MCF 10A (cell line): ENCODE measurements at places on chromosomes 4 and X. TPM values are rescaled to one million over a fixed set of nuclear protein-coding genes. Genes with fewer than 3 reads are reported as not detected.

The KLKB1 gene
- total RNA-seq = 0.21 and 0.96 TPM in 2 replicates

The DGKK gene
- not detected in 2 replicates for total RNA-seq

The TRMT2B gene
- 10.7 and 10.9 TPM in 2 replicates for total RNA-seq

The TBX22 gene
- total RNA-seq = not detected in 2 replicates

The IL2RG gene
- total RNA-seq = 1.5 TPM in 1 of 2 replicates, not detected in the other

The GLOD5 gene
- not detected in 2 replicates for total RNA-seq

The KLHL34 gene
- not detected in 2 replicates for total RNA-seq

The SMR3B gene
- not detected in 2 replicates for total RNA-seq

The CXCL11 gene
- total RNA-seq = not detected in 2 replicates

The SMR3A gene
- total RNA-seq = not detected in 2 replicates

The RBM46 gene
- total RNA-seq = 0.21 and 0.29 TPM in 2 replicates

The AFF2 gene
- 0.19 and 0.42 TPM in 2 replicates for total RNA-seq

The ZNF732 gene
- total RNA-seq = 0.47 and 0.88 TPM in 2 replicates

DNA sequence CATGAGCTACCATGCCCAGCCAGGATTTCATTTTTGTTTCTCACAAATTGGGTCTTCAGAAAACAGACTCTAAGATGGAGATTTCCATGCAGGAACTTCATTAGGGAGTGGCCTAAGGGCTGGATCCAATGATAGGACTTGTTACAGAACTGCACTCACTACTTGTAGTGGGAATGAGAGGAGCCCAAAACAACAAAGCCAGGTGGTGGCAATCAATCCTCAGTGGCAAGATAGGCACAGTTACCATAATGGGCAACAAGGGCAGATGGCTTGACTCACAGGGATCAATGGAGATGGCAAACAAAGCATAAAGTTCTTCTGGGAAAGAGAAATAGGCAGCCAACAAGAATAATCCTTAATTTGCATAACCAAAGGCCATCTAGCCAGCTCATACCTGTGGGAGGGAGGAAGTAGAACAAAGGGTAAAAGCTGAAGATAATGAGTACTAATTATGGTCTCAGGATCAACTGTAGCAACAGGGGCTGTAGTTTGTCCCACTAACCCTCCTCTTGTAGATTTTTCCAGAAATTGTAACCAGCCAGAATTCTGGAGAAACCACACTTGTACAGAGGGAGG lies 72.8 kb upstream of the MAPK10 start:
- no peak overlapping the region for H3K27ac ChIP-seq
- H3K4me1 ChIP-seq = no peaks in the 10 kb centered on the region
- H3K36me3 ChIP-seq = no peaks in the 10 kb centered on the region
- H3K4me3 ChIP-seq = no peak overlapping the region
- DNase-seq = no peak
- H3K27me3 ChIP-seq = no peaks in the 10 kb centered on the region

- no peaks in the 10 kb centered on the region for H3K36me3 ChIP-seq
- H3K4me1 ChIP-seq = peaks cover 6% of the 10 kb centered on the region
- no peak overlapping the region for H3K4me3 ChIP-seq
- peaks cover 42% of the 10 kb centered on the region for H3K27me3 ChIP-seq
- DNase-seq = peak; percentile 0
These were observed 197.6 kb downstream of the CPXCR1 start for GRCh38 chrX:88944661-88945060.

DNA sequence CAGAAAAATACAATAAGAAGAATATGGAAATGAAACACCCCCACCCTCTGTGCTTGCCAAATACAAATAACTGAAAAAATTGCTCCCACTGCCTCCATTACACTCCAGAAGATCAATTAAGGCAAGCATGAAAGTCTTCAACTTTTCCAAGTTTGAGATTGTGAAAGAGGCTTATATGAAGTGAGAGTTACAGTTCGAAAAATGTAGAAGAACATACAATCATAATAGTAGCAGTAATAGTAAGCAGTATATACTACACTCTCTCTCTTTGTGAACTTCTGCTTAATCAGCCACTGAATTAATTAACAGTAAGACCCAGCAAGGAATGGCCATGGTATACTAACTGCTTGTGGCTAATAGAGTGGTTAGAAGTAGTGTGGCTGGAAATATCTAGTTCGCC lies 923.2 kb downstream of the RPA4 start:
- peaks cover 42% of the 10 kb centered on the region for H3K27me3 ChIP-seq
- H3K27ac ChIP-seq = no peak overlapping the region
- no peak overlapping the region for H3K4me3 ChIP-seq

- no peak overlapping the region for H3K4me3 ChIP-seq
- peak; percentile 97 for DNase-seq
- no peaks in the 10 kb centered on the region for H3K27me3 ChIP-seq
- H3K27ac ChIP-seq = no peak overlapping the region
- H3K36me3 ChIP-seq = no peaks in the 10 kb centered on the region
These were observed 3.1 kb upstream of the OCIAD2 start for GRCh38 chr4:48909697-48910096.

DNA sequence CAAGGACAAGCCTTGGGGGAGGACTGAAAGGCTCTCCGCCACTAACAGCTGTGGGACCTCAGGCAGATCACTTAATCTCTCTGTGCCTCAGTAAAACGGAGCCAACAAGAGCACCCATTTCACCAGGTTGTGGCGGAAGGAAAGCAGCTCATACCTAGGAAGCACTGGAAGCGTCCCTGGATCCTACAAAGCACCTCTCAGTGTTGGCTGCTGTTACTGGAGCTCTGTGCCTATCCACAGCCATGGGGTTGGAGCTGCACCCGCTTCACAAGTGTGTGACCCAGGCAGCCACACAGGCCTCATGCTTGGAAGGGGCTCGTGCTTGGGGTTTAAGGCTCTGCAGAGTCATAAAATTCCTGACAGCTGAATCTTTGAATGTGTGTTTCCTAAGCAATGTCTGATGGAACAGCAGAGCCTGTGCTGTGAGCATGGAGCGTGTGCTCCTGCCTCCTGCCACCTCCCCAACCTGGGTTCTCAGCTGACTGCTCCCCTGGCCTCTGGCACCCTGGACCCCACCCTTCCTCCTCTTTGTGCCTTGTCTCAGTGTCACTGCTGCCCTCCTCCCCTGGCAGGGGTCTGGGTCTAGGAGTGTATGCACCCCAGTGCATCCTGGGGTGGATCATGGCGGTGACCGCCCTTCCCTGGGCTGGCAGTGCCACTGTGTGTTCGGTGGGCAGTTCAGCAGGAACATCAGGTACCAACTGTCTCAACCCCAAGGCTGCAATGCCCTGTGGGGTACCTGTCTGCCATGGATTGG lies 14.4 kb upstream of the MAN2B2 start:
- H3K4me1 ChIP-seq = no peaks in the 10 kb centered on the region
- no peak overlapping the region for H3K27ac ChIP-seq
- H3K4me3 ChIP-seq = no peak overlapping the region
- no peaks in the 10 kb centered on the region for H3K36me3 ChIP-seq

DNA sequence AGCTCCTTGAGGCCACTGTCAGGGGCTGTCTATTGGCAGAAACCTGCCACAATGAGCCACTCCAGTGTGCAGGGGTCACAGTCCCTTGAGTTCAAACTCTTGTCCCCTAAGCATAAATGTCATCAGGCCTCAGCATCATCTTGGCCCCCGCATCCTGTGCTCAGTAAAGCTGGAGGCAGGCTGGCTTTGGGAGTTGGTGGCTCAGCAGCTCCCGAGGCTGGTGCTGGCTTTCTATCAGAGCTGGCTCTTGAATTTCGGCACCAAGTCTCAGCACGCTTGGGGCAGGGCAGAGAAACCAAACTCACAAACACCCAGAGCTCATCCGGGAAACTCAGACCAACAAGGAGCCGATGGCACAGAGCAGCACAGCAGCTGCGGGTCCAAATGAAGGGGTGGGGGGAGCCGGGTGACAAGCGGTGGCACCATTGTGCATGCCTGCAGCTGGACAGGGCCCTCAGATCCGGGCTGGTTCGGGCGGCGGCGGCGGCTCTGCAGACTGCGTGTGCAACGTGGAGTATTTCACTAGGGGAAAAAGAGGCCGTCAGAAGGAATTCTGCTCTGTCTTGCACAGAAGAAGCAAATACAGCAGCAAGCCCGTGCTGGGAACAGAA lies 75.5 kb downstream of the MTMR1 start:
- H3K4me1 ChIP-seq = peaks cover 7% of the 10 kb centered on the region
- DNase-seq = no peak
- peaks cover 45% of the 10 kb centered on the region for H3K36me3 ChIP-seq
- H3K27me3 ChIP-seq = no peaks in the 10 kb centered on the region
- no peak overlapping the region for H3K27ac ChIP-seq

DNA sequence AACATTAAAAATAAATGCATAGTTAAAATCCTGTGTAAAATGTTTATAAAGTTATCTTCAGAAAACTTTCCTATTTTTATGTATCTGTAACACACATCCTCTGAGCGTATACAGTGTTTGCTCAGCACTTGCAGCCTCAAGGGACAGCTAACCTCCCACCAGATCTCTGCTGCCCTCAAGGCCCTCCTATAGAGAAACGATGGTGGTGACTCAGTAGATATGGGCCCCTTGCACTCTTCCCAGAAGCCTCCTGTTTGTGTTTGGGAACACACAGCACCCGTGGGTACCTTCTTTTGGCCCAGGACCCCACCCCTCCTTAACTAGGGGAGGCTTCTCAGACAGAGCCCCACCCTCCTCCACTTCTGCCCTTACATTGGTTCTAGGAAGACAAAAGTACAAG lies 26.7 kb downstream of the PJA1 start:
- no peak overlapping the region for H3K4me3 ChIP-seq
- H3K27ac ChIP-seq = no peak overlapping the region
- peaks cover 67% of the 10 kb centered on the region for H3K27me3 ChIP-seq
- no peak for DNase-seq
- H3K36me3 ChIP-seq = no peaks in the 10 kb centered on the region

DNA sequence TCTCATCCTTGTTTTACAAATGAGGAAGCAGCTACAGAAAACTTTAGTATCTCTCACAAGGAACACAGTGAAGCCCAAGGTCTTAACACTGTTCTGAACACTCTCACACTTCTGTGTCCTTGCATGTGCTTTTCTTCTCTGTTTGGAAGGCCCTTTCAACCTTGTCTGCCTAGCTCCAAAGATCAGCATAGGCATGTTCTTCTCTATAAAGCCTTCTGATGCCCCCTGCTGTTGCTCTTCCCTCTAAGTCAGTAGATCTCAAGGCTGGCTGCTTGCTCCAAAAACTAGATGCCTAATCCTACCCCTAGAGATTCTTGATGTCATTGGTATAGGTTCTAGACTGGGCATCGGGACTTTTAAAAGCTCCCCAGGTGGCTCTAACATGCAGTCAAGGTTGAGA lies 5.9 kb downstream of the APOO start:
- peaks cover 16% of the 10 kb centered on the region for H3K4me1 ChIP-seq
- H3K36me3 ChIP-seq = no peaks in the 10 kb centered on the region
- DNase-seq = peak; percentile 87
- H3K27ac ChIP-seq = no peak overlapping the region
- no peaks in the 10 kb centered on the region for H3K27me3 ChIP-seq

GRCh38 chrX:137290011-137290410 lies 256.2 kb upstream of the GPR101 start:
- no peak for DNase-seq
- H3K4me3 ChIP-seq = no peak overlapping the region
- H3K27ac ChIP-seq = no peak overlapping the region
- peaks cover 11% of the 10 kb centered on the region for H3K27me3 ChIP-seq
- H3K36me3 ChIP-seq = no peaks in the 10 kb centered on the region
- no peaks in the 10 kb centered on the region for H3K4me1 ChIP-seq

DNA sequence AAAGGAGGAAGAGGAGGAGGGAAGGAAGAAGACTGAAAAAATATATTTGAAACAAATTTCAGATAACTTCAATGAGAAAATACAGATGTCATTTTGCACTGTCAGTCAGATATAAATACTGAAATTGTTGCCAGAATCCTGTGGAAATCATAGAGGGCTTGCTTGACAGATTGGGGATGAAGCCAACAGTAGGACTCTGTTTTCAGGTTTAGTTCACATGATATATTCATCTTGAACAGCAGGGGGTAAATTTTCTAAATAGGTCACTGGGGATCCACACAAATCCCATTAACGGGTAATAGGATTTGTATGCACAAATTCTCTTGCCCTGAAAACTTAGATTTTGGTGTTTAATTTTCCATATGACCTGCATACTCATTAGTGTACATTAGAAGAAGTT lies 103.3 kb upstream of the PCDH18 start:
- peaks cover 16% of the 10 kb centered on the region for H3K4me1 ChIP-seq
- H3K36me3 ChIP-seq = no peaks in the 10 kb centered on the region
- peak; percentile 49 for DNase-seq
- no peaks in the 10 kb centered on the region for H3K27me3 ChIP-seq
- peak overlapping the region; percentile 61 for H3K4me3 ChIP-seq
- H3K27ac ChIP-seq = peak overlapping the region; percentile 97

GRCh38 chrX:5559386-5559785 lies 669.3 kb downstream of the NLGN4X start:
- no peak overlapping the region for H3K27ac ChIP-seq
- H3K4me1 ChIP-seq = no peaks in the 10 kb centered on the region
- no peak for DNase-seq
- H3K36me3 ChIP-seq = no peaks in the 10 kb centered on the region
- no peaks in the 10 kb centered on the region for H3K27me3 ChIP-seq

- H3K4me1 ChIP-seq = no peaks in the 10 kb centered on the region
- no peak for DNase-seq
- no peaks in the 10 kb centered on the region for H3K36me3 ChIP-seq
- no peak overlapping the region for H3K27ac ChIP-seq
These were observed 100.7 kb upstream of the MAMLD1 start for GRCh38 chrX:150262456-150262855.

- peak; percentile 81 for DNase-seq
- H3K4me3 ChIP-seq = no peak overlapping the region
- peak overlapping the region; percentile 49 for H3K27ac ChIP-seq
- H3K4me1 ChIP-seq = peaks cover 18% of the 10 kb centered on the region
These were observed 59.8 kb downstream of the CPLX1 start for GRCh38 chr4:766152-766515.

GRCh38 chr4:32931475-32931874 lies 2211.3 kb downstream of the PCDH7 start:
- H3K36me3 ChIP-seq = no peaks in the 10 kb centered on the region
- no peaks in the 10 kb centered on the region for H3K27me3 ChIP-seq
- no peak overlapping the region for H3K27ac ChIP-seq

DNA sequence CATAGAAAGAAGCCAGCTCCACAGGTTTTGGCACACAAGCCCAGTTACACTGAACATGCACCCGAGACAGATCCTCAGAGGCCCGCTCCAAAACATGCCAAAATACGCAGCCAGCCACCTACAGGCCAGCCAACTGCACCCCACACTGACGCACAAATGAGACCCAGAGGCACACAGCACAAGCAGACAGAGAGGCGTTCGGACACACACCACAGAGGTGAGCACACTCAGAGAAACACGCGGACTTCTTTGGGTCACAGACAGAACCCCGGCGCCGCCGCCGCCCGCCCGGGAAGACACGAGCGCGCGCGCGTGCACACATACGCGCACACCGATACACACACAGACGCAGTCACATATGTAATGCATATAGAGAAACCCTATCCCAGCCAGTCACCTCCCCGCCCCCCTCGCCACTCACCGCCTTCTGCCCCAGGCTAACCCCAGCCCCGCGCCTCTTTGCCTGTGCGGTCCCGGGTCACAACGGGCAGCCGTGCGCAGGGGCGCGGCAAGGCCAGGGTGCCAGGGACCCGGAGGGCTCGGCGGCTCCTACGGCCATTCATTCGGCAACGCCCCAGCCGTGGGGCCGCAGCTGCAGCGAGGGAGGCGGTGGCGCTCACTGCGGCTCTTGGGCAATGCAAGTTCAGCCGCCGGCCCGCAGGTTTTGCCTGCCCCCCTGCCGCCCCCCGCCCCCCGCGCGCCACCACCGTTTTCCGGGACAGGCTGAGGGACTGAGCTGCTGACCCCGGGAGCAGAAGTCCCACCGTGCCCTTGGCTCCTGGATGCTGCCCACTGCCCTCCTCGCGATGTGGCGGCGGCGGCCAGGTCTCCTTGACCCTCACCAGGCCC lies 553 bp downstream of the SEPTIN6 start:
- H3K27me3 ChIP-seq = peaks cover 12% of the 10 kb centered on the region
- no peak overlapping the region for H3K27ac ChIP-seq
- no peaks in the 10 kb centered on the region for H3K4me1 ChIP-seq
- H3K4me3 ChIP-seq = peak overlapping the region; percentile 77
